ENCODE measurements at places on chromosomes 2 and 18. TPM values are rescaled to one million over a fixed set of nuclear protein-coding genes. Genes with fewer than 3 reads are reported as not detected.

Gene HTRA2
- 29.1 TPM for polyA plus RNA-seq

Gene PIAS2
- polyA plus RNA-seq: 21.5 TPM

Gene ANKRD30B
- not detected for polyA plus RNA-seq

Gene CFAP65
- polyA plus RNA-seq: not detected

Gene ASB18
- polyA plus RNA-seq: 6.3 TPM

GRCh38 chr2:38375696-38376345 is 1.3 kb downstream of the ATL2 start:
- DNase-seq: peak; percentile 34

GRCh38 chr2:134207589-134208209 is 46.2 kb upstream of the MGAT5 start:
- no peak for DNase-seq

GRCh38 chr2:164252568-164253287 is 368.6 kb downstream of the GRB14 start:
- no peak for DNase-seq

DNA sequence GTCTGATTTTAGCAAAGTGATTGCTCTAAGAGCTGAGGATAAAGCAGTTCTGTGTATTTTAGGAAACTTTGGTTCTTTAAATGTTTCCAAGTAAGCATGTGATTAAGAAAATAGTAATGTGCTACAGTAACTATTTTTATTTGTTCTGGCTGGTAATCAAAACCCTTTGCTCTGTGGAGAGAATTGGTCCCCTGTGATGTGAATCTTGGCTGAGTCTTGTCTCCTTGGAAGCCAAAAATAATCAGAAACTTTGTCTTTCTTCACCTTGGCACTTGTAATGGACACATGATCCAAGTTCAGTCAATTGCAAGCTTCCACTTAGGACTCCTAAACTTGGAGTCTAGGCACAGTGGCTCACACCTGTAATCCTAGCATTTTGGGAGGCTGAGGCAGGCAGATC is 422.7 kb upstream of the CDH20 start:
- peak; percentile 60 for DNase-seq

- no peak for DNase-seq
Measured at GRCh38 chr2:98825020-98825350, 94.1 kb upstream of the MGAT4A start.

- no peak for DNase-seq
Measured at GRCh38 chr2:241849616-241850543, 8.8 kb downstream of the PDCD1 start.

DNA sequence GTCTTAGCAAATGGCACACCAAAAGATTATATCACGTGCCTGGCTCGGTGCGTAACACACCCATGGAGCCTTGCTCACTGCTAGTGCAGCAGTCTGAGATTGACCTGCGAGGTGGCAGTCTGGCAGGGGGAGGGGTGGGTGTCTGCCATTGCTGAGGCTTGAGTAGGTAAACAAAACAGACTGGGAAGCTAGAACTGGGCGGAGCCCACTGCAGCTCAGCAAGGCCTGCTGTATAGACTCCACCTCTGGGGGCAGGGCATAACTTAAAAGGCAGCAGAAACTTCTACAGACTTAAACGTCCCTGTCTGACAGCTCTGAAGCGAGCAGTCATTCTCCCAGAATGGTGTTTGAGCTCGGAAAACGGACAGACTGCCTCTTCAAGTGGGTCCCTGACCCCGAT is 55.9 kb upstream of the FSHR start:
- no peak for DNase-seq

- DNase-seq: no peak
Measured at GRCh38 chr2:10234409-10235094, 68.2 kb upstream of the HPCAL1 start.

- no peak for DNase-seq
Measured at GRCh38 chr18:23273443-23273966, 138.2 kb downstream of the CABLES1 start.

All from muscle of back (tissue), 13 donors.